CD4-positive, alpha-beta T cell treated with Interleukin-17A for 1 hour (primary cell): ENCODE measurements at places on chromosomes 5 and 9.

GRCh38 chr5:157509587-157509986 lies 49.6 kb downstream of the NIPAL4 start:
- no peak for DNase-seq

GRCh38 chr5:121899346-121899745 lies 47.7 kb downstream of the FTMT start:
- no peak for DNase-seq

GRCh38 chr5:157820593-157821252 lies 38.2 kb downstream of the CLINT1 start:
- DNase-seq: peak; percentile 45

DNA sequence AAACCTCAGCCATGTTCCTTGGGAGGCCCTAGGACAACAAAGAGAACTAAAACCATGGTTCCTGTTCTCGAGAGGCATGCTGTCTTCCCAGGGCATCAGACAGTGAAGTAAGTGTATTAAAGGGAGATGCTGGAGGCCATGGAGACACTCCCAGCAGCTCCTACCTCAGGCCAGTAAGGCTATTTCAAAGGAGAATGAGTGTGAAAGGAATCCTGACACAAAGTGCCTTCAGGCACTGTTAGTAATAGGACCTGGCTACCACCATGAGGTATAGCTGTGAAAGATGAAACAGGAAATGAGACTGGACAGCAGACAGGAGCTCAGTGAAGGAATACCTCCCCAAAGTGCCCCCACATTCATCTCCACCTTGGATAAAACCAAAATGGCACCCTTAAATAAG lies 71.0 kb downstream of the FANCC start:
- no peak for DNase-seq

GRCh38 chr5:84564321-84565075 lies 179.8 kb upstream of the EDIL3 start:
- no peak for DNase-seq

DNA sequence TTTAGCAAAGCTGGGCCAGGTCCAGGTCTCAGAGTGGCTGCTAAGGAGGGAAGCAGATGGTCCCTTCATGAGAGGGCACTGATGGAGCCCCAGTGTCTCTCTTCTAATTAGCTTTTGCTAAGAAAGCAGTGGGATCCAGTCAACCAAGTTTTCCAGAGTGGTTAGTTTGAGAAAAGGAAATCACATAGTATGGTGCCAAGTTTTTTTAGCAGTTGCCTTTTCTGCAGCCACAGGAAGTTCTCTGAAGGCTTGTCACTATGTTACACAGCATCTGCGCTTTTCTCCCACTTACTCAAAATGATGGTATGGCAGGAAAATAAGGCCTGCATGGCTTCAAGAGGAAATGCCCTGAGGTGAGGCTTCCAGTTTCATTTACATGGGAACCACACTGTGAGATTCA lies 331.5 kb upstream of the ZNF462 start:
- no peak for DNase-seq
